Tongue (tissue), 3 donors: ENCODE measurements at places on chromosomes 1 and 21.

DNA sequence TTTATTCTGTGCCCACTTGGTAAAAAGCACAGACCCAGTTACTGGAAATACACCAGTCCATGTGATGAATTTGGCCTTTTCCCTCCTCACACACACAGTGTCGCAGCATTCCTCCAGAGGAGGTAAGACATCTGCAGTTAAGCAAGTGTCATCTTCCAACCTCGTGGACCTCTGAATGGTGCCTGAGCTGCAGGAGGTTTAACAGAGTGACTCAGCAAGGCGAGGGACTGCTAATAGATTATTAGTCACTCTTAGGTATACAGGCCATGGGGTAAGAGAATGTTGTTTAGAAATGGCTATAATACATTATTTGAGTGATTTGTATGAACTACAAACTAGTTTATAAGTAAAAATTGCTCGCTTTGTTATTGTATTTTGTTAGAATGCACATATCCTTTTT lies 8.6 kb upstream of the LRRC8B start:
- DNase-seq, result no peak

- DNase-seq, result peak; percentile 98
Observed at GRCh38 chr1:151909167-151910149, at the start of gene THEM4. Gene THEM4, minus strand, starts transcription at chr1:151909511. Its CDS starts 53 bp downstream, at chr1:151909458.

DNA sequence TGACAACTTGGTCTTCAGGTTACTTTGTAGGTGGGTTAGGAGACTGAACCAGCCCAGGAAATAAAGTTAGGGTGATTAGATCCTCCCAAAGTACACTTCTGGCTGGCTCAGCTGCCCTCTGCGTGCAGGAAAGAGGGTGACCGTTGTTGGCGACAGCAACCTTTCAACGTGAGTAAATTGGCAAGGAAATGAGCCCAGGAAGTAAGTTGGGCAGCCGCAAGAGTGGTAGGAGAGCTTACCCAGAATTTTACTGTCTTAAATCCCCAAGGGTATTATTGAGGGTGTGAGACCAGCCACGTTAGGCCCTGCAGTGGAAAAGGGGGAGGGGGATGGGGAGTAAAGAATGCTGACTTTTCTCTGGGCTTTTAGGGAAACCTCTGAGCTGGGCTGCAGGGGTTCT lies 1.6 kb downstream of the TENT5C start:
- DNase-seq, result no peak

- DNase-seq, result no peak
Observed at GRCh38 chr21:38417726-38418125, 80.6 kb downstream of the ERG start.

- no peak for DNase-seq
Observed at GRCh38 chr1:7229186-7229585, 443.9 kb downstream of the CAMTA1 start.

- DNase-seq, result no peak
Observed at GRCh38 chr1:47495176-47495713, 57.4 kb downstream of the FOXD2 start.

GRCh38 chr1:101013776-101014175 lies 11.8 kb downstream of the DPH5 start:
- peak; percentile 10 for DNase-seq

DNA sequence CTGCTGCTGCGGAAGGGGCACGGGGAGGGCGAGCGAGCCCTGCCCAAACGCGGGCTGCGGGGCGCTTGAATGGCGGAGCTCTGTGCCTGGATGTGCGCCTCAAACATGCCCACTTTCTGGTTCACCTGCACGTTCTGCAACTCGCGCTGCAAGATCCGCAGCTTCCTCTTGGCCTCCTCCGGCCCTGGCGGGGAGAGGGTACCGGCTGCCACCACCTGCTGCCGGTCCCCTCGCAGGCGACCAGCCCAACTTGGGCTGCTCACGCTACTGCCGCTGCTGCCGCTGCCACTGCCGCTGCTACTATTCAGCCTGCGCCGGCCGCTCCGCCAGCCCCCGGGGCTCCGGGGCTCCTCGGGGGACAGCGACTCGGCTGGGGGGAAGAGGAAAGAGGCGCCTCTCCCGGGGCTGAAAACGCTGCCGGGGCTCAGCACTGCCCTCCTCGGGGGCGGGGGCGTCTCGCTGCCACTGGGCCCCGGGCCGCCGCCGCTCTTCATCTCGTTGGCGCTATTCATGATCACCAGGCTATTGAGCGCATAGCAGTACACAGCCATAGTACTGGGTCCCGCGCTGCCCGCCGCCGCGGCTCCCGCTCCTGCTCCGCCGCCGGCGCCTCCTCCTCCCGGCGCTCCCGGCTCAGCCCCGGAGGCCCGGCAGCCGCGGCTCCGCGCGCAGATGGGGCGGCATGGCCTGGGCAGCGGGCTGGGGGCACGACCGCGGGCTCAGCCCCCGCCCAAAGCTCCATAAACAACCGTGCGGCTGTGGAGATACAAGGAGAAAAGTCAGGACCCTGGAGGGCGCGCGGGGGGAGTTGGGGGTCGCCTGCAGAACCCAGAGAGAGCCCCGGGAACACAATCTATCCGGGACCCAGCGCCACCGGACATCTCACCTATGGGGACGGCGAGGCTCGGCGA lies 1.9 kb downstream of the ITPKB start:
- DNase-seq, result peak; percentile 67

GRCh38 chr1:68384872-68385411 lies 64.8 kb downstream of the RPE65 start:
- no peak for DNase-seq

GRCh38 chr1:203556047-203556851 lies 62.3 kb downstream of the OPTC start:
- DNase-seq, result peak; percentile 74

DNA sequence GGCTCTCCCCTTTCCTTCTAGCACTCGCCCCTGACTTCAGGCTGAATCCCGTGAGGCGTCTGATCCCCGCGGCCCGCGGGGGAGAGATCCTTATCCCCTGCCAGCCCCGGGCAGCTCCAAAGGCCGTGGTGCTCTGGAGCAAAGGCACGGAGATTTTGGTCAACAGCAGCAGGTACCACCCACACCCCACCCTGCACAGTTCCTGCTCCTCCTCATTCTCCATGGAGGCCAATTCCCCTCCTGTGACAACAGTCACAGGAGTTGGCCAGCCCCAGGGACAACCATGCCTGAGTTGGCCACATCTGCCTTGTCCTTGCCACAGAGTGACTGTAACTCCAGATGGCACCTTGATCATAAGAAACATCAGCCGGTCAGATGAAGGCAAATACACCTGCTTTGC lies 20.0 kb downstream of the TMEM81 start:
- no peak for DNase-seq

DNA sequence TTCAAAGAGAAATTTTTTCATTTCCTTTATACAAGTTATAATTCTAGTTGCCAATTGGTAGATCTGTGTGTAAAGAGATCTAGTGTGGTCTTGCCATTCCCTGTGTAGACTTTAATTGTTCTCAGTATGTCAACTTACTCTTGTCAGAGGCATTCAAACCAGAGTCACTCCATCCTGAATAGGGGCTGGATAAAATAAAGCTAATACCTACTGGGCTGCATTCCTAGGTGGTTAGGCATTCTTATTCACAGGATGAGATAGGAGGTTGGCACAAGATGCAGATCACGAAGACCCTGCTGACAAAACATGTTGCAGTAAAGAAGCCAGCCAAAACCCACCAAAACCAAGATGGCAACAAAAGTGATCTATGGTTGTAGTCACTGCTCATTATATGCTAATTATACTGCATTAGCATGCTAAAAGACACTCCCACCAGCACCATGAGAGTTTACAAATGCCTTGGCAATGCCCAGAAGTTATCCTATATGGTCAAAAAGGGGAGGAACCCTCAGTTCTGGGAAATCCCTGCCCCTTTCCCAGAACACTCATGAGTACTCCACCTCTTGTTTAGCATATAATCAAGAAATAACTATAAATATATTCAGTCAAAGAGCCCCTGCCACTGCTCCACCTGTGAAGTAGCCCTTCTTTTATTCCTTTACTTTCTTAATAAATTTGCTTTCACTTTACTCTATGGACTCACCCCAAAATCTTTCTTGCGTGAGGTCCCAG lies 74.0 kb upstream of the ADAMTS5 start:
- DNase-seq, result no peak

- DNase-seq, result no peak
Observed at GRCh38 chr1:2965676-2966075, 55.6 kb upstream of the ACTRT2 start.

DNA sequence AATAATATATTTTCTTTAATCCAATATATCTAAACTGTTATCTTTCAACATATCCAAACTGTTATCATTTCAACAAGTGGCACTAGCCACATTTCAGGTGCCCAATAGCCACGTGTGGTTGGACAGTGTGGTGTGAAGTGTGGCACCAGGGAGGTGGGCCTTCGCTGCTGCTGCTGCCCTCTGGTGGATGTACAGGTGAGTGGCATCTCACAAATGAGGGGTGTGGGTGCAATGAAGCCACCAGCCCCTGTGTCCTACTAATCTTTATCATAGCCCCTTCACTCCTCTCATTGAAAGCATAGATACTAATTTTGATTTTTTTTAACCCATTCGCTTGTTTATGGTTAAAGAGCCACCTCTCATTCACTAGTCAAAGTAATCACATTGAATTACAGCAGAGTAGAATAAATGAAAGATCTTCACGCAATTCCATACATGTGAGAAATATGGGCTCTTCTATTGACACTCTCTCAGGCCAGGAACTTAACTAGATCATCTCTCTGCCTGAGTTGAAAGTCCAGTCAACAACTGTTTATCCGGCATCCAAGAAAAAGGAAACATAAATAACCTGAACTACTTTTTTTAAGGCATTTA lies 499.2 kb downstream of the OMA1 start:
- DNase-seq, result peak; percentile 20

- no peak for DNase-seq
Observed at GRCh38 chr21:16022921-16023320, 293.1 kb downstream of the USP25 start.

GRCh38 chr1:167086768-167087167 lies 3.4 kb downstream of the GPA33 start:
- no peak for DNase-seq

DNA sequence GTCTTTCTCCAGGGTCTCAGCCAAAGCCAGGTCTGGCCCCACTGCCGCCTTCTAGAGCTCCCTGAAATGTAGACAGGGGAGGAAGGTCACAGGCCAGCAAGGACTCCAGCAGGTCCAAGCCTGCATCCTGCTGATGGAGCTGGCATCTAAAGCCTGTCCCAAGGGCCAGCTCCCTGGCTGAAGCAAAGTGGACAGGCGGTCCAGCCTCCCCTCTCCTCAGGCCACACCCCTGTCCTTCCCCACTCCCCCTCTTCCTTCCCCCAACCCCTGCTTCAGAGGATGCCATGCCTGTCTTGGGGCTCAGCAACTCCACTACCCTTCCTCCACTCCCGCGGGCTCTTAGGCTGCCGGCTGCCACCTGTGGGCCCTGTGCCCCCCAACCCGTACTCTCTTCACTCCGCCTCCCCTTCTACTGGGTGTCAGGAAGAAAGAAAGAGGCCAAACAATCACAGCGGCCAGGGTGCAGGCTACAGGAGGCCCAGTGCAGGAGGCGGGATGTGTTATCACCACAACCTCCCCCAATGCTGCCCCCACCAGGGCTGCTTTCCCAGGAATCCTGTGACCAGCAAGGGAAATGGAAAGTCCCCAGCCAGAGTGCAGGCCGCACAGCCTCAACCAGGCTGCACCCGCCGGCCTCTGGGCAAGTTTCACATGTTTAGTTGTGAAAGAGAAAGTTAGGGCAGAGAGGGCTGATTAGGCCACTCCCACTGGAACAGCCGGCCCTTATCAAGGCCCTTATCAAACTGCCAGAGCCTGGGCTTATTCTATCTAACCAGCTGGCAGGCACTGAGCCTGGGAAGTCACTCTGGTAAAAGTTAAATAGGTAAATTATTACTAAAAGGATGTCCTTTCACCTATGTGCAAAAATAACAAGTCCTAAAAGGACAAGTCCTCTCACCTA lies 34.1 kb downstream of the ACOT7 start:
- peak; percentile 62 for DNase-seq

DNA sequence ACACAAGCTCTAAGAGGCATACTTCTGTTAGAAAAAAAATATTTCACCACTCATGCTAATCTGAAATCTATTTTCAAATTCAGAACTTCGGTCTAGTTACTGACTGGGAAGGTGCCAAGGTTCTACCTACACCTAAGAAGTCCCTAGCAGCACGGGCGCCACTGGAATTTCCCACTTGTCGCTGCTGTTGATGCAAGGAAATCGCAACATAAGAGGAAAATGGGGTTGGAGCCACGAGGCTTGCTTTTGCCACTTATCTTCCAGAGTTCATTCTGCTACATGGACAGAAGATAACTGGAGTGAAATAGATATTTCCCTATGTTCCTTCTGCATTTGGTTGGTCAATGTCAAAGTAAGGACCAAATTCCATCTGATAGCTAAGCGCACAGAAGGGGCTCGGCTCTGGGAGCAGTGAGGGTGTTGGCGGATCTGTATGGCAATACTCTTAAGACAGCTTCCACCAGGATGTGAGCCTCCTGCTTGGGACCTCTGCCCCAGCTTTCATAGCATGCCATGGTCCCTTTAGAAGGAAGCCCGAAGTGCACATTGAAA lies 47.2 kb downstream of the RCAN1 start:
- DNase-seq, result no peak

DNA sequence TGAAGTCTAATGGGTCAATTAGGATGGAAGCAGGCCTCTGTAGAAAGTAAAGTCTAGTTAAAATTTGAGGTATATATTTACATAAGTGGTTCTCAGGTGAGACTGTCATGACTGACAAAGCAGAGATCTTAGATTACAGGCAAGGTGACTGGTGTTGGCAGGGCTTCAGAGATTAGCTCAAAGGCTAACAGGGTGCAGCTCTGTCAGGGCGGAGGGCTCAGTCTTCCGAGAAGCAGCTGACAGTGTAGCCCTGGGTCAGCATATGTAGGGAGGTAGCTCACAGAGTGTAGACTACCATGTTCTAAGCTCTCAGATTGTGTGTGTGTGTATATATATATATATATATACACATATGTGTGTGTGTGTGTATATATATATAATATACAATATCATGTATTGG lies 54.7 kb downstream of the RBM11 start:
- no peak for DNase-seq

DNA sequence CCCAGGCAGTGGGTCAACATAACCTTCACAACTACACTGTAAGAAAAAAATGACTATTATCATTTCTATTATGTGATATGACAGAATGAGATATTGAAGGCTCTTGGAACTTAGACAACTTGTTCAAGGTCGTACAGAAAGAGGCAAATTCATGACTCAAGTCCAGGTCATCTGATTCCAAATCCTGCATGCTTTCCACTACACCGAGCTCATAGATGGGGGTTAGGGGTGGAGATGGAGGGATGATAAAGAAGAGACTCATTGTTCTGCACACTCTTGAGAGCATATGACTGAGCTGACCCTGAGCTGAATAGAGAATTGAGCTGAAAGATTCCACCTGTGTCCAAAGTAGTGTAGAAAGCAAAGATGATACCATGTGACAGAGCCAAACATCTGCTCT lies 2.8 kb downstream of the FCRL6 start:
- no peak for DNase-seq

GRCh38 chr1:32754317-32755097 lies 51.9 kb upstream of the SYNC start:
- DNase-seq, result no peak

- DNase-seq, result no peak
Observed at GRCh38 chr1:41975850-41976569, 57.3 kb upstream of the HIVEP3 start.
